ENCODE measurements at places on chromosomes 3 and 15.
A peak's percentile ranks its signal among the peaks of the same experiment; 100 is the strongest.

DNA sequence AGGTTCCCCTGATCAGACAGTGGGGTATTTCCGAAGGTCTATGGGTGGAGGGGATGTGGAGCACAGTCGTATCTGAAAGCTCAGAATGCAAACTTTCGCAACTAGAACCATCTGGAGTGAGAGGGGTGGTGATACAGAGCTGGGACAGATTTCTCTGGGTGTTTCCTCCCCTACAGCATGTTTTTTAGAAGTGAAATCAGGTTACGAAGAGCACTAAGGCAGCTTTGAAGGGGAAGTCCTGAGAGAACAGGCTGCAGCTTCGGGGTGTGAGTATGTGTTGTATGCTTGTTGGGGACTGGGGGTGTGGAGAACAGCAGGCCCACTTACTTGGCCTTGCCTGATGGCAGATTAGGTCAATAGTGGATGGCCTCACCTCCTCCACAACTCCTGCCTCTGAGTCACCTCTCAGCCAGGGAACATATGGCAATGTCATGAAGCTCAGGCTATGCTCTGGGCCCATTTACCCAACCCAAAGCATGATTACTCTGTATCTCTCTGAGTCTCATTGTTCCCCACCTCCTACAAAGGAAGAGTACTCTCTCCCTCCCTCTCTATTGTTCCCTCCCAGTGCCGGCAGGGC, 107.2 kb upstream of the RASGRP1 start:
- DNase-seq, result no peak

DNA sequence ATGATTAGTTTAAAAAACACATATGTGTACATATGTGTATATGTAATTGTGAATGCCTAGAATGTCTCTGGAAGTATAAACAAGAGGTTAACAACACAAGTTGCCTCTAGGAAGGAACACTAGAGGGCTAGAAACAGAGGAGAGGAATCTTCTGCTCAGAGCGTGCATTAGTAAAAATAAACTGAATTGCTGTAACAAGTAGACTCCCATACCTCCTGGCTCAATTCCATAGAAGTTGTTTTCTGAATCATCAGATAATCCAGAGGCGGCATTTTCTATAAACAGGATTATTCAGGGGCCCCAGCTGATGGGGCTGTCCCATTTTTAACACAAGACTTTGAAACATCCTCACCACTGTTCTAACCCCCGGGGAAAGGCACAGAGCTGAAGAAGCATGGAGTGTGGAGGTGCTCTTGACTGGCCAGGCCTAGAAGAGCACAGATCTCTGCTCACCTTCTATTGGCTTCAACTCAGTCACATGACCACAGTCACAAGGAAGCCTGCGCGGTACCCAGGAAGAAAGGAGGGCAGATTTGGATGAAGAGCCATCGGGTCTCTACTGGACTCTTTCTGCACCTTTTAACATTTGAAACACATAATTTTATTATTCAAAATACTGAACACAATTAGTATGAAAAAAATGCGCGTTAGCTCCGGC, 145.7 kb downstream of the TLE3 start:
- no peak for DNase-seq

DNA sequence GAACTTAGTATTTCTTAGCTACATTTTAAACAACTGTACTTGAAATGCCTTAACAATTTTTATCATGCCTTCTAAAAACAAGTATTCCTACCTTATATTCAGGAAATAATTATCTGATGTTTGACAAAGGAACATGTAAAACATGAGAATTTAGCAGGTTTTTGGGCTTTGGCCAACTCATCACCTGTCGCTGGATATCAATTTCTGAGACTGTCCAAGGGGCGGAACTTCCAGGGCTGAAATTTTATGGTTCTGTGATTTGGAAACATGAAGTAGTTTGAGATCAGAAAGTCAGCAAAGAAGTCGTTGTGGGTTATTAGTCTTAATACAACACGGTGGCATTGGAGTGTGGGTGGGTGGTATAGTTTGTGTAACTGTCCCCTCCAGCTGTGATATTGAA, 282.2 kb upstream of the LRRN1 start:
- DNase-seq, result no peak

DNA sequence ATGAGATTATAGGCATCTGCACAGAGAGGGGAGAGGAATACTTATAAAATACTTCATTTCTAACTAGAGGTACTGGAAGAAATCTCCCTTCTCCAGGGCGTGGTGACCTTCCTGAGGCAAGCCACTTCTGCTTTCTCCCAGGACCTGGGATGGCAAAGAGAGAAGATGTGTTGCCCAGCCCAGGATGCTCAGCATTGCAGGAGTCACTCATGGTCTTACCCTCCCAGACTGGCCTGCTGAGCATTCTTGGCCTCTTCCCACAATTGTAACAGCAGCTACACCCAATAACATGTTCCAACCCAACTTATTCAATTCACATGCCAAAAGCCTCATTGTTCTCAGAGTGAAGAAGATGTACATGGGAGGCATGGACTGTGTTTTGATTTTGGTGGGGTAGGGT, 37.9 kb downstream of the IL20RB start:
- no peak for DNase-seq

GRCh38 chr3:157412323-157412855, 24.3 kb upstream of the PTX3 start:
- DNase-seq, result no peak

DNA sequence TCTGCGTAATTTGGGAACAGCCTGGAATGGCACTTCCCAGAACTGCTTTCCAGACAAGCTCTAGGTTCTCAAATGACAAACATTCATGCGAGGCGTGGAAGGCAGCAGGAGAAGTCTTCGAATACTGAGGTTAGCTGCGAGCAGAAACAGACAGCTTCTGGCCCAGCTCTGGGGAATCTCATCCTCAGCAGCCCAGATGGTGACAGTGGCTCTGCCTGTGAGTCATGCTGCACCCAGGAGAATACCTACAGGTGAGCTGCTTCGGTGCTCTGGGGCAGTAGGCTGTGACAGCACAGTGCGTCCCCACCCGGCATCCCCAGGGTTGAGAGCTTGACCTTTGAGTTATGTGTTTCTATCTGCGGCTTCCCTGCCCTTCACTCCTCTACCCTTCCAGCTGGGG, 258.6 kb downstream of the KLF13 start:
- no peak for DNase-seq

DNA sequence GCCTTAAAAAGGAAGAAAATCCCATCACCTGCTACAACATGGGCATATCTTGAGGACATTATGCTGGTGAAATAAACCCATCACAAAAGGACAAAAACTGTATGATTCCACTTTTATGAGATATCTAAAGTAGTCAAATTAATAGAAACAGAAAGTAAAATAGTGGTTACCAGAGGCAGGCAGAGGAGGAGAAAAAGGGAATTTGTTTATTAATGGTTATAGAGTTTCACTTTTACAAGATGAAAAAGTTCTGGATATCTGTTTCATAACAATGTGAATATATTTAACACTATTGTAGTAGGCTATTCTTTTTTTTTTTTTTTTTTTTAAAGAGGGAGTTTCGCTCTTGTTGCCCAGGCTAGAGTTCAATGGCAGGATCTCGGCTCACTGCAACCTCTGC, 40.4 kb downstream of the DPH3 start:
- DNase-seq, result no peak

DNA sequence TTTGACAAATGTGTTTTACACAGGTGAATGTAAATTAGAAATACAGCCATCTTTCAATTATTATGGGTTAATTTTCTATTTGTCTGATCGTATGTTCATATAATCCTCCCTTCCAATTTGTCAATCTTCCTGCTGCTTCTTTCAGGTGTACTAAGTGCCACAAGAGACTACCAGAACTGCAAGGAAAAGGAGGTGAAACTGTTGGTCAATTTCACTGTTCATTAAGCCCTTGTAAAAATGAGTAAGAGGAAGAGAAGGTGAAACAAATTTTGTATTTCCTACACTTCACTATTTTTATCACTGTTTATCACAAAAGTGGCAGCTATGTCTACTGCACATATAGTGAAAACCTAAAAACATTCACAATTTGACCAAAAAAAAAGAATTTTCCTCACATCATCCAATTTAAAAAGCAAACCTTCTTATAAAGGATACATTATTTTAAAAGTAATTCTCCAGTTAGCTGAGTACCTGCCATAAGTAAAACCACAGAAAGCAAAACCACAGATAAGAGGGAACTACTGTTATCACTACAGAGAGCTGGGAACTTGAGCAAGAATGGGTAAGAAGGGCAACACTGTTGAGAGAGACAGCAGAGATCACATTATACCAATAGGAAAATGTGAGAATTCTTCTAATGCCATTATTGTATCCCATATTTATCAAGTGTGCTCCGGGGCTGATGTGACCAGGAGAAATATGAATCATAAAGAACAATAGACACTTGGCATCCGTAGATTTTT, 163.0 kb downstream of the TBC1D5 start:
- DNase-seq, result no peak

GRCh38 chr3:39025222-39025970, 26.3 kb downstream of the SCN11A start:
- DNase-seq, result peak; percentile 65

- DNase-seq, result no peak
Observed at GRCh38 chr3:85474241-85474640, 515.5 kb downstream of the CADM2 start.

DNA sequence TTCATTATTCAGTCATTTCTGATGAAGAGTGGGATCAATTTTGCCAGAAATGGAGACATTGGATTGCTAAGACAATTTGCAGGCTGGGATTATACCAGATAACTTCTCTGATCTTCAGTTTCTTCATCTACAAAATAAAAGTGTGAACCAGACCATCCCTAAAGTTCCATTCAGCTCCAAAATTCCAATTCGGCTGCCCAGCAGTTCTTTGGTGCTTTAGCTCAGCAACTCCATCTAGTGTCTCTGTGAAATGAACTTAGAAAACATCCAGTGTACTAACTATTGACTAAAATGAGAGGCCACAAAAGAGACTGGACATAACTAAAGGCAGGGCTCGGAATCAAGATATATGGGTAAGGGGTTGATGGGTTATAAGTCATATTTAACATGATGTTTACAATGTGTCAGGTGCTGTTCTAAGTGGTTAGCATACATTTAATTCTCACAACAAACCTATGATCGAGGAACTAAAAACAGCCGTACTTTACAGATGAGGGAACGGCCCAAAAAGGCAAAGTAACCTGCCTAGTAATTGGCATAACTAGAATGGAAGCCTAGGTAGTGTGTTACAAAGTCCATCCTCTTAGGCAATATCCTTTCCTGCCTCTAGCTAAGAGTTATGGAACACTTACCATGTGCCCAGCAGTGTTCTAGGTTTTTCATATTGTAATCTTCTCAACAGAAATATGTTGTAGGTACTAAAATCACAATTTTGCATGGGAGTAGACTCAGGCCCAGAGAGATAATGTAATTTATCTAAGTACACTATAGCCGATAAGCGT, 17.0 kb downstream of the THAP10 start:
- no peak for DNase-seq

GRCh38 chr3:193053046-193053435, 135.4 kb upstream of the MB21D2 start:
- no peak for DNase-seq

- DNase-seq, result no peak
Observed at GRCh38 chr3:17032407-17033034, 147.8 kb downstream of the PLCL2 start.

DNA sequence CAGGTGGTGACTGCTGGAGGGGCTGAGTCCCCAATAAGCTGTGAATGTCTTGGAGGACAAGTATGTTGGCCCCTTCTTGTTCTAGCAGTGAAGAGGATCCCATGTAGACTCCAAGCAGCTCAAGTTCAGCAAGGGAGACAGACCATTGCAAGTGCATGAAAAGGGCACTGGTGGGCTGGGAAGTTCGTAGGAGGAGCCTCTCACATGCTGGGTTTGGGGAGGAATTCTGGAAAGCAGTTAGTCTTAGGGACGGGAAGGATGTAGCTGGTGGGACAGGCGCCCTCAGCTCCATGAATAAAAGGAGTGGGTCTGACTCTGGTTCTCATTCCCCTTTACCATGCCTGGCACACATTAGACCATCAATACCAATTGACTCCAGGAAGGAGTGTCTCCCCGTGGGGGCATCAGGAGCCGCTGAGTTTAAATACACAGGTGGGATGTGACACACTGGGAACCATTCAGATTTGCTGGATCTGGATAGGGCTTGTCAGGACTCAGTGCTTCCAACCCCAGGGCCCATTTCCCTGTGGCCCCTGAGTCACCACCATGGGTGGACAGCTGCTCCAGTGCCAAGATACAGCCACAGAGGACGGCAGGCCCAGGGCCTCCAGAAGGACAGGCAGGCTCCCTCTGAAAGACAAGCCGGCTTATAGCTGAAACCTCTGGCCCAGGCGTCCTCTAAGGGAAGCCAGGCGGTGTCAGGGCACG, 552 bp upstream of the XYLB start:
- peak; percentile 22 for DNase-seq

DNA sequence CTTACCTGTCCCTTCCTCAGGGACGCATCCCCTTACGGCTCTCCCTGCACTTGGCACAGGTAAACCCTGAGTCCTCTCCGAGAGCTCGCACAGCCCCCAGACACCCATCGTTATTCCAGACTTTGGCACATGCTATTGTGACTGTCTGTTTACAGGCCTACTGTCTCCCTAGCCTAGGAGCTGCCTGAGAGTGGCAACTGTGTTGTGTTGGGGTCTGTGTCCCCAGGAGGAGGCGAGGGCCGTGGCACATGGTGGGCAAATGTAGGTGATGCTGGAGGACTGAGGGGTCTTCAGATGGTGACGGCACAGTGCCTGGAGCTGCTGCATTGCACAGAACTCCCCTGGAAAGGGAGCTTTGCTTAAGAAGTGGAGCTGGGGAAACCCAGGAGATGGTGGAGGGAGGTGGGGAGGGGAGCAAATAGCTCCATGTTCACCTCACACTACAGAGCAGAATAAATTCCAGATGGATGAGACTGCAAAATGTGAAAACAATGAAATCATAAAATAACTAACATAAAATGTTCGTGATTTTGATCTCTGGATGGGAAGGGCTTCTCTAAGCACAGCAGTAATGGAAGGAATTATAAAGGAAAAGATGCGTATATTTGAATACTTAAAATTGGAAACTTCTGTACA, 96.5 kb downstream of the SMAD6 start:
- DNase-seq, result no peak

DNA sequence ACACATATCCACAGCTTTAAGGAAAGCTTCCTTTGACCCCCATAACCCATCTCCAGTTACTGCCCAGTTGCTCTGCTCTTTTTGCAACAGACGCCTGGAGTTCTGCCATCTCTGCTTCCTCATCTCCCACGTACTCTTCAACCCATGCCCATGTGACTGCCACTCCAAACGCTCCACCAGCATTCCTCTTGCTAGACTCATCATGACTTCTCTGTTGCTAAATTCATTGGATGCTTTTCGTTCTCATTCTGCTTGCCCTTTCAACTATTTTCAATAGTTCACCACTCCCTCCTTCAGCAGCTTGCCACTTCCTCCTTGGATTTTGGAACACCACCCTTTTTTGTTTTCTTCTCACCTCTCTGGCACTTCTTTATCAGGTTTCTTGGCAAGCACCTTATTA, 2.7 kb upstream of the KNSTRN start:
- no peak for DNase-seq

- peak; percentile 59 for DNase-seq
Observed at GRCh38 chr15:74631935-74632560, 16.4 kb downstream of the CLK3 start.
